ENCODE measurements at places on chromosomes 7 and 10. TPM values are rescaled to one million over a fixed set of nuclear protein-coding genes. Genes with fewer than 3 reads are reported as not detected.

TMEM26 gene
- total RNA-seq = not detected

TRUB1 gene
- 24.4 TPM for total RNA-seq

CYP26C1 gene
- total RNA-seq = not detected

TAS2R41 gene
- total RNA-seq = not detected

SAMD9L gene
- 0.79 TPM for total RNA-seq

HOXA7 gene
- 40.4 TPM for total RNA-seq

TSPAN12 gene
- total RNA-seq = 123 TPM

H2BK1 gene
- not detected for total RNA-seq

PRPS1L1 gene
- total RNA-seq = not detected

GALNT17 gene
- not detected for total RNA-seq

OR2A7 gene
- not detected for total RNA-seq

FRMPD2 gene
- total RNA-seq = not detected

HABP2 gene
- not detected for total RNA-seq

FZD1 gene
- total RNA-seq = 20.8 TPM

PON1 gene
- total RNA-seq = 0.84 TPM

OR13A1 gene
- not detected for total RNA-seq

DMBT1 gene
- 4.1 TPM for total RNA-seq

AKR1C2 gene
- 3.0 TPM for total RNA-seq

RASA4B gene
- 1.5 TPM for total RNA-seq

CPXM2 gene
- total RNA-seq = not detected

GOLGA7B gene
- total RNA-seq = 0.93 TPM

LRRD1 gene
- total RNA-seq = 0.05 TPM

SPDYE2B gene
- total RNA-seq = not detected

Data from SJCRH30 (cell line).